ENCODE measurements at places on chromosomes 13 and 19.
A peak's percentile ranks its signal among the peaks of the same experiment; 100 is the strongest.

GRCh38 chr19:3359015-3359918 is 7.1 kb upstream of the NFIC start:
- DNase-seq = peak; percentile 68

- no peak for DNase-seq
Observed at GRCh38 chr13:77928909-77929308, 10.3 kb upstream of the EDNRB start.

GRCh38 chr19:42386974-42387707 is 3.0 kb downstream of the CNFN start:
- DNase-seq = peak; percentile 73

GRCh38 chr19:31260171-31260933 is 88.9 kb downstream of the TSHZ3 start:
- DNase-seq = peak; percentile 11

GRCh38 chr13:99686944-99687411 is 185.7 kb downstream of the TM9SF2 start:
- DNase-seq = no peak

DNA sequence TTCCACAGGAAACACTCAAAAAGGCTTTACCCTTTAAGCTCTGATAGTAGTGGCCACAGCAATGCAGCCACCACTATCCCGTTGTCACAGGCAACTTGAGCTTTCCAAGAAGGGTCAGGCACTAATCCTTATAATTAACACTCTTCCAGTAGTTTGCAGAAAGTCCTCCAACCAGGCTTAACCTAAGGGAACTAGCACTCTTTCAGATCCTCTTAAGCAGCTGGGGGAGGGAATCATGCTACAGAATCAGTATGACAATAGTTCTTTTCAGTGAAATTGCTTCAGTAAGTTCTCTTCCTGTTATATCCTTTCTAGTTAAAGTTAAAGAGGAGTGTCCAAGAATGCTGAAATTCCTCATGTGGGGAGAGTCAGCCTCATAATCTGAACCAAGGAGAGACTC is 82.2 kb downstream of the TNFSF11 start:
- no peak for DNase-seq

DNA sequence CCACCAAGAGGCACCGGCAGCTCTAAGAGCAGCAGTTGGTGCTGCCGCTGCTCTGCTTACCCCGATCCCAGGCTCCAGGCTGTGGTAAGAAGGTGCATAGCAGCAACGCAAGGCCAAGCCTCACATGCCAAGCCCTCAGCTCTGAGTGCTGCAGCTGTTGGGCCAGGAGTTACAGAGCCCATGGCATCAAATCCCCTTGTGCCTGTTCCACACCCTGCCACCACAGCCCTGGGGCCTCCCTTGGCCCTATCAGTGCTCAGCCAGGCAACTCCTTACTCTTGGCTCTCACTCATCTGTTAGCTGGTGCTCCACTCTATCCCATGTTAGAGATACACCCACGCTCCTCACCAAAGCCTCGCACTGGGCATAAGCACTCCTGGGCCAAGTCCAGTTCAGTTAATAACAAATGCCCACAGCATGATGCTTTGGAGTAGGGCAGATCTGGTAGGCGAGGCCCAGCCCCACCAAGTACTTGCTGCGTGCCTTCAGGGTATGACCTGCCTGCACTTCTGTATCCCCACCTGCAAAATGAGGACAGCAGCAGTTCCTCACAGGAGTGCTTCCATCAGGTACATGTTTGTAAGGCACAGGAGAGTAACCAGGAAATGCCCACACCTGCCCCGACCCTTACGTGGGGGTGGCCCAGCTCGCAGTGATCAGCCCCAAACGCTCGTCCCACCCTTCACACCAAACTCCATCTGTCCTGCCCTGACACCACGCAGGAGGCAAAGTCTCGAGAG is 16.2 kb downstream of the AKAP8L start:
- DNase-seq = no peak

GRCh38 chr19:11087870-11088505 is 1.3 kb upstream of the LDLR start:
- no peak for DNase-seq

- peak; percentile 77 for DNase-seq
Observed at GRCh38 chr13:32650705-32651311, 64.6 kb downstream of the PDS5B start.

GRCh38 chr19:10450853-10451609 is 30.7 kb downstream of the PDE4A start:
- peak; percentile 54 for DNase-seq

DNA sequence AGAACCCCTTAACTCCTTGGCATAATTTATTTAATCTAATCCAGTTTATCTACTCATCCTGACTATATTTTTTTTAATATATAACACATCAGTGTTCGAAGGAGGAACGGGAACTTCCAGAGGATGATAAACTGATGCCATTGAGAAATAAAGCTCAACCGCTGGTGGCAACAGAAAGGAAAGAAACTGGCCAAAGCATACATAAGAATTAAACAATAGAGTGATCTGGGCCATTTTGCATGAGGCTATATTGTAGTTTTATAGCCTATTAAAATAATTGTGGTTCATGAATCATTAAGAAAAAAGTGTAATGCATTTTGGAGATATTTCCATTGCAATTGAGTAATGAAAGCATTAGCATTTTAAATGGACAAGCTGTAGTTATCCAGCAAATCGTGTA is 94.2 kb downstream of the FRY start:
- DNase-seq = no peak

GRCh38 chr13:50914848-50915247 is 5.3 kb downstream of the RNASEH2B start:
- no peak for DNase-seq

DNA sequence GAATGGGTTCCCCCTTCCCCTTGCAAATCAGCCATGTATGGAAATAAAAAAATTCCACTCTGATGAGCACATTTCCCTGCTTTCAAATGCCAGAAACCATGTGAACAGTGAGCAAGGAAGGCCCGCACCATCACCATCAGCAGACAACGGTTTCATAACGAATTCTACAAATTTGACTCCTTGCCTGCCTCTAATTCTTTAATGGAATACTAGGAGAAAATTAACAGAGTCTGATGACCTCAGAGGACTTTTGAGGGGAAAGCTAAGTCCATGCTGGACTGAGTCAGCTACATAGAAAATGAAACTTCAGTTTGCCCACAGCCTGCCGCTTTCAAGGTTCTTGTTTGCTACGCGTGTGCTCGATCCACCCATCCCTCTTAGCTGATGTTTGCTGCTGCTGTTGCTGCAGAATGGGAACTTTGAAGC is 46.7 kb upstream of the KL start:
- DNase-seq = no peak

DNA sequence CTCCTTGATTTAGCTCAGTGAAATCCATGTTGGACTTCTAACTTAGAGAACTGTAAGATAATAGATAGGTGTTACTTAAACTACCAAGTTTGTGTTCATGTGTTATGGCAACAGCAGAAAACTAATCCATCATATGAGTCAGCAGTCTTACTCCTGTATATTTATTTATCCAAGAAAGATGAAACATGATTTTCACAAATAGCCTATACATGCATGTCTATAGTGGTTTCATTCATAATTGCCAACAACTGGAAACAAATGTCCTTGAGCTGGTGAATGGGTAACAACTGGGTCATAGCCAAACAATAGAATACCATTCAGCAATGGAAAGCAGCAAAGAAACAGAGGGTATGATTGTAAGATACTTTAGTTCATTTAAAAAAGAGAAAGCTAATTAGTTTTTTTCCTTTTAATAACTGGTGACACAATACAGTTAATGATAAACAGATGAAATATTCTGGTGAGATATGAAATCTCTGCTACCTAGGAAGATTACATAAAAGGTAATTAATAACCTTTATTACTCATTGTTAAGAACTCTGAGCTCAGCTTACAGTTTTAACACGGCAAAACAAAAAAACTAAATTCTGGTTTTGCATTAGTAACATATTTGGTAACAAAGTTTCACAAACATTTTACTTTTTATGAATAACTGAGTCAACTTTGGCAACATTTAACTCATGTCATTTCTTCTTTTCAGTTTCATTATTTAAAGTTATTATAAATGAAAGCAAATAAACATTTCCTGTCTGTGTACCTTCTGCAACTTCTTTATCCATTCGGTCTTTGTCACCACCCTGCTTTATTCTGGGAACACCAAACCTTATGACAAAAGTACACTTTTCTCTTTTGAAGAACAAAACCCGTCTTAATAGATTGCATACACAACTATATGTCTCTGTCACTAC is 181.3 kb downstream of the LIG4 start:
- DNase-seq = no peak

GRCh38 chr13:57629821-57630235 is 1.7 kb upstream of the PCDH17 start:
- DNase-seq = peak; percentile 39

DNA sequence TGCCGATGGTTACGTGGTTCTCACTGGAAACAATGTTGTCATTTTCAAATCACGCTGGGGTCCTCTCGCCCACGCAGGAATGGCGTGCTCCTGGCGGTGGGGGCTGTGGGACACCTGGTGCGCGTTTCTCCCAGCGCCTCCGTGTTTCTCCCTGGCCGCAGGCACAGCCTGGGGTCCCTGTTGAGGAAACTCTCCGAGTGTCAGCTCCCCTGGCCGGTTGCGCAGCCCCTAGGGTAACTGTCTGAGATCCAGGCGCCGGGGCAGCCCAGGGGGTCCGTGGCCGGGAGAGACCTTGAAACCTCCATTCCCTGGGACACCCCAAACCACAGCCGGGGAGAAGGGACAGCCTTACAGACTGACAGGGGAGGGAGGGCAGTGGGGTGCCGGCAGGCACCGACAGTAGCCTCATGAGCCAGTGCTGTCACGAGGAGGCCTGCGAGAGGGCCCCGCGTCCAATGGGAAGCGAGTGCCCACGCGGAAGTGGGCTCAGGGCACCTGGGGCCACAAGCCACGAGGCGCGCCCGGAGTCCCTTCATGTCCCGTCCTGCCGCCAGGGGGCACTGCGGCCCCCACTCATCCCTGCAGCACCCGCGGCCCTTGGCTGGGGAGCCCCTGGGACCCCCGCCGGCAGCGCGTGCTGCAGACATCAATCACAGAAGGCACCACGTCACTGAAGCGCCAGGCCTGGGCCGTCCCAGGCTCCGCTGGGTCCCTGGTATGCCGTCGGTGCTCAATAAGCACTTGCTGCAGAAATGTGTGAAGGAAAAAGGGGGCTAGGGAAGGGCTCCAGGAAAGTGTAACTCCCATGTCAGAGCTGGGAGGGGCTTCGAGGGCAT is 9.5 kb downstream of the ADAMTSL5 start:
- peak; percentile 75 for DNase-seq

- DNase-seq = no peak
Observed at GRCh38 chr13:70960841-70961443, 852.7 kb upstream of the KLHL1 start.

GRCh38 chr13:98438246-98439125 is 138.4 kb downstream of the STK24 start:
- DNase-seq = no peak

DNA sequence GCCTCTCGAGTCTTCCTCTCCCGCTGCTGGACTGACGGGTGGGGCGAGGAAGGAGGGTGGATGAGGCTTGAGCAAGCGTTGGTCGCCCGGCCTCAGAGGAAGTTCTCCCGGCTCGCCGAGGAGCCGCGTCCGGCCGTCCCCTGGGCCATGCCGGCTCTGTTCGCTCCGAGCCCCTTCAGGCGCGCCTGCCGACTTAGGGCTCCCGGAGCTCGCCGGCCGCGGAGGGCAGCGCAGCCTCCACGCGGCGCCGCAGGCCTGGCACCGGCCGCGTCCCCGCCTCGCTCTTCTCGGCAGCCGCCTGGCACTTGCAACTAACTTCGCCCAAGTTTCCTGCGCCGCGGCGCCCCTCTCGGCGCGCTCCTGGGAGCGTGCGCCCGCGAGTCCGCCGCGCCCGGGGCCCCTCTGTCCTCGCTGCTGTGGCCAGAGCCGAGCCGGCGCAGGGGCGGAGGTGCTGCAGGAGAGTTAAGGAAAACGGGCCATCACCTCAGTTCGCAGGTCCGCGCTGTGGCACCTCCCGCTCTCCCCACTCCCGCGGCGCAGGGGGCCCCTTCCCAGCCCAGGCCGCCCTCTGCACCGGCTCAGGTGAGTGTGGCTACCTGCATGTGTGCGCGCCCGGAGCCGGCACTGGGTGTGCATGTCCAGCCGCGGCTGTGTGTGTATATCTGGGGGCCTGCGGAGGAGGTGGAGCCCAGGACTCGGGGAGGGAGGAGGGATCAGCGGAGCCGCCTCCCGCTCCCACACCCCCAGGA is 641 bp upstream of the SOX21 start:
- DNase-seq = no peak

GRCh38 chr19:4365341-4365740 is 22.0 kb downstream of the MPND start:
- DNase-seq = no peak

DNA sequence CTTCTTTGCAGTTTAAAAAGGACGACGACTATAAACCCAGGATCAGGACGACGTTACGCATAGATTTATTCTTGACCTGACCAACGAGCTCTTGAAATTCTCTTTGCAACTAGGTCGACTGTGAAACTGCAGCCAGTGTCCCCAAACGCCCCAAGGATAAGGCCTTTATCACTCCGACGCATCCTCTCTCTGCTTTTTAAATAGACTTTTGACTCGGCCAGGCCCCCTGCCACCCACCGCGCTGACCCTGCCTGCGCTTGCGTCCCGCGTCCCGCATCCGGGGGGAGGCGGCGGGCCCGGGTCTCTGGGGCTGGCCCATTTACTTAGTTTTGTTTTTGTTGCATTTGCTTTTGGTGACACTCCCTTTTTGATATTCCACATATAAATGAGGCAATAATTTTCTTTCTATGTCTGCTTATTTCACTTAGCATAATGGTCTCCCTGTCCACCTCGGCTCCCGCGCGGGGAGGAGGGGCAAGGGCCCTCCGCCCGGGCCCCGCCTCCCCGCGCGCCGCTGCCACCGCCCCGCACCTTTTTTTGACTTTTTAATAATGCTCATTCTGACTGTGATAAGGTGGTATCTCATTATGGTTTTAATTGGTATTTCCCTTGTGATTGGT is 17.4 kb downstream of the RB1 start:
- no peak for DNase-seq

DNA sequence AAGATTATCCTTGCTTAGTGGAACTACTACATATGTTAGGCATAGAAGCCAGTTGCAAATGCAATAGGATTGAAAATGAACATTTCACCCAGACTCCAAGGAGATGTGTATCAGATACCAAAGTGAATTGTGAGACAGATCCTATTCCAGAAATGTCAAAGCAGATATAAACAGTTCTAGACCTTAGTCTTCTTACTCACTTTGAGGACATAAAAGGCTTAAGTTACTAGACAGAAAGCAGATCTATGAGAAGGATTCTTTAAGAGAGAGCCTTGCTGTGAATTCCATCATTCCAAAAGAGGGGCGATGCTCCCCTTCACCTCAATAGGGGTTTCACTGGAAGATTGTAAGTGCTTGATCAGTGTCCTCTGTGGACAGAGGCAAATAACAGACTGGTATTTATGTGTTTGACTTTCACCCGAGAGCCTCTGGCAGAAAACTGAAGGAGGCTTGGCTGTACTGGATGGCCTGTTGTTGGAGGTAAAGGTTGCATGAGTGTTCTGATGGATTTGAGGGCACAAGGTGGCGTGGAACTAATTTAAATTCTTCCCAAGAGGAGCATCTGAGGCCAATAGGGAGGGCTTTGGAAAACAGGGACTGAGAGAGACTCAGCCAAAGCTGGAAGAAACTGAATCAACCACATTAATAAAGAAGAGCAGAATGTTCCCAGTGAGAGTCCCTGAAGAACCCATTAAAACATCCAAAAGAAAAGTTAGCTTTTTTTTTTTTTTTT is 194.8 kb downstream of the DCLK1 start:
- no peak for DNase-seq

Measured in activated CD8-positive, alpha-beta memory T cell treated with anti-CD3 and anti-CD28 coated beads, Interleukin-2, amount 10 ng/mL, durations not matched to agents 7 days and 5 days (primary cell).